DND-41 (cell line): ENCODE measurements at places on chromosomes 7 and 10.

DNA sequence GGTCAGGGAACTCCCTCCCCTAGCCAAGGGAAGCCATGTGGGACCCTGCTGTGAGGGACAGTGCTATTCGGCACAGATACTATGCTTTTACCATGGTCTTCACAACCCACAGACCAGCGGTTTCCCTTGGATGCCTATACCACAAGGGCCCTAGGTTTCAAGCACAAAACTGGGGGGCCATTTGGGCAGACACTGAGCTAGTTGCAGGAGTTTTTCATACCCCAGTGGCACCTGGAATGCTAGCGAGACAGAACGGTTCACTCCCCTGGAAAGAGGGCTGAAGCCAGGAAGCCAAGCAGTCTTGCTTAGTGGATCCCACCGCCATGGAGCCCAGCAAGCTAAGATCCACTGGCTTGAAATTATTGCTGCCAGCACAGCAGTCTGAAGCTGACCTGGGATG, 156.8 kb downstream of the THSD7A start:
- DNase-seq, result no peak

DNA sequence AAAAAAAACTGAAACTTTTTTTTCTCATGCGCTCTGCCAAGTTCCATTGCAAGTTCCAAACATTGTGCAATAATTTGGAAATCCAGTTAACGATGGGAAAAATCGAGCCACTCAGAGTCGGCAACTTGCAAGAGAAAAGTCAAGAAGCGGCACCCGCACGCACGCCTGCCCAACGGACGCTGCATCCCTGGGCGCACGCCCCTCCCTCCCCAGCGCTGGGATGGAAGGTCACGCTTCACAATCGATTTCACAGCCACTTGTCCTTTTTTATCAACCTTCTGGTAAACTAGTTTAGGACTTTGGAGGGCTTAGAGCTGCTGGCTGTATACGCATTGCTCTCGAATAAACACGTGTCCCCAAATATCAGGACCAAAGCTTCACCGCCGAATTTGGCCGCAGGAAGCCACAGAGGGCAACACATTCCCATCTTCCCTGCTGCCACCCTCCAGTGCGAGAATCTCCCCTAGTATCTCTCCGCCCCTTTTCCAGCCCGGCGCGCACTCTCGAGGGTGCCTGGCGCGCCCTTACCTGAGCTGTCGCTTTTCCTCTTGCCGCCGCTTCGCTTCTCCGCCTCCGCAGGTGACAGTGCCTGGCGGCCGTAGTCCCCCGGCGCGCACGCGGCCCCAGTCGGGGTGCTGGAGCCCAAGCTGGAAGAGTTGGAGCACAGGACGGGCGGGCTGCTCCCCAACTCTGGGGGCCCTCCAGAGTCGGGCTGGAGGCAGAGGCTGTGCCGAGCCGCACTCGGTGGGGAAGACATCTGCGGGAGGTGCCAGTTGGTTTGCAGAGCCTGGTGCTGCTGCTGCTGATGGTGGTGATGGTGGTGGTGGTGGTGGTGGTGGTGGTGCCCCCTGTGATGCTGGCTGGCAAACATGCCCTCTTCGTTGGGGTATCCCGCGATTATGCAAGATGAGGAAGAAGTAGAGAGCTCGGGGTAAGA, 857 bp downstream of the MEOX2 start:
- no peak for DNase-seq

- DNase-seq, result no peak
Observed at GRCh38 chr10:28139138-28139537, 140.3 kb upstream of the ODAD2 start.

DNA sequence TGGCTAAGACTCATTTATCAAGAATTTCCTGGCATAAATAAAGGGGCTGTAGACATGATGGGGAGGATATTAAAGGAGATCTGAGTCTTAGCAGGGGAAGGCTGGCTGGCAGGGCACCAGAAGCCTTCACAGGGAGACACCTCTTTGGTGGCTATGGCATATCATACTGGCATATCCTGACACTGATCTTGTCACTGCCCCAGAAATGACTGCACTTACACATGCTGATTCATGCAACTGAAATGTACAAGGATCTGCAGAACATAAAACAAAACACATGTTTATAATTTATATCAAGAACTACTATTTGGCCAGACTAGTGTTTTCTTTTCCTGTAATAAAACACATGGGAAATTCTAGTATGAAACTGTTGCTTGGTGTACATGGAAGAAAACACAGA, 5.5 kb upstream of the LIPN start:
- DNase-seq, result no peak

DNA sequence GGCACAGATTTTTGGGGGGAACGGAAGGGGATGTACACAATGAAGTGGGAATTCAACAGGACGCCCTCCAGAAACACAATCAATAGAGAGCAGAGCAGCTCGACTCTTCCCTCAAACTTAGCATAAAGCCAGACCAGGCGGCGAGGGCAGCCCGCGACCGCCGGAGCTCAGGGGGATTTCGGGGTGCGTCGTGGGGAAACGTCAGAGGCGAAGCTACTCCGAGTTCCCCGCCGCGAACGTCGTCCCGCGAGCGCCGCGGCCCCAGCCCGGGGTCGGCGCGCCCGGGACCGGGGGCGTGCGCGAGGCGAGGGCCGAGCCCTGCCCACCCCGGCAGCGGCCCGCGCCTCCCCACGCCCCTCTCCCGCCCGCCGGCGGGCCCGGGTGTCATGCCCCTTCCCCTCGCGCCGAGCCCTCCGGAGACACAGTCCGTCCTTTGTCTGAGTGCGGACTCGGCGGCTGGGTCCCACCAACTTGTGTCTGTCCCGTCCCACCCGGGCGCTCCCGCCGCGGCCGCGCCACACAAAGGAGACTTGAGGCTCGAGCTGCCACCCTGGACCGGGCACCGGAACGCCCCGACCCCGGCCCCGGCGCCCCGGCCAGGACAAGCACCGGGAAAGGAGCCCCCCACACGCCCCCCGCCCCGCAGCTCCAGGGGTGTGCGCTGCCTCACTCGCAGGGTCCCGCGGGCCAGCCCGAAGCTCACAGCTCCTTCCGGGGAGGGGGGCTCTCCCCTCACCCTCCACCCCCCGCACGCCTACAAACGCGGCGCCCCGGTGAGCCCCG, 634 bp downstream of the EZH2 start:
- DNase-seq, result peak; percentile 55

- no peak for DNase-seq
Observed at GRCh38 chr7:158190756-158191155, 396.9 kb downstream of the PTPRN2 start.

- no peak for DNase-seq
Observed at GRCh38 chr10:126021833-126022500, 125.6 kb downstream of the FANK1 start.

- DNase-seq, result peak; percentile 65
Observed at GRCh38 chr7:142303650-142304049, 45.8 kb upstream of the PRSS58 start.

DNA sequence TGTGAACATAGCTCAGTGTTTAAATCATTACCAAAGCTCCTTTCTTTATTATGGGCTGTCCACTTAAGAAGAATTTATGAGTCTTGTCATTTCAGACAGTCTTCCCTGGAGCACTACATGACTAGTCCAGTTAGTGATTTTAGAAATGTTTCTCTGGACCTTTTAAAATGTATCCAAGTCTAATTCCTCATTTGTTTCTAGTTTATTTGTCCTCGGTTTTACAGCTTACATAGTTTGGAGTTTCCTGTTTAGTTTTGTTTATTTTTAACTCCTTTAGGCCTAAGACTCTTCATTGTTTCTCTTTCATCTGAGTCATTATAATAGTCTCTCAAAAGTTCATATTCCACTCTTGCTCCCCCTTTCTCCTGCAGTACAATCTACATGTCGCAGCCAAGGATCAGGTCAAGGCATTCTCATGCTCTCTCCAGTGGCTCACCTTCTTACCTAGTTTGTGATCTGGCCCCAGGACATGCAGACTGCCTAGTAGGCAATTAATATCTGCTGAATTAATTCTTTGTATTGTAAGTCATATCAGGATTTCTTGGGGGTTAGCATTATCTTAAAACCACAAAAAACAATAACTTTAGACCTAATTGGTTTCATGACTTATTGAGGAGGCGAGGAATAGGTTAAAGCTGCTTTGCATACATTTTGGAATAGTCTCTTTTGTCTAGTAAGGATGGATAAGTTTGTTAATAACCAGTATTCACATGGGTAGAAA, 93.8 kb downstream of the MAPK8 start:
- DNase-seq, result no peak

DNA sequence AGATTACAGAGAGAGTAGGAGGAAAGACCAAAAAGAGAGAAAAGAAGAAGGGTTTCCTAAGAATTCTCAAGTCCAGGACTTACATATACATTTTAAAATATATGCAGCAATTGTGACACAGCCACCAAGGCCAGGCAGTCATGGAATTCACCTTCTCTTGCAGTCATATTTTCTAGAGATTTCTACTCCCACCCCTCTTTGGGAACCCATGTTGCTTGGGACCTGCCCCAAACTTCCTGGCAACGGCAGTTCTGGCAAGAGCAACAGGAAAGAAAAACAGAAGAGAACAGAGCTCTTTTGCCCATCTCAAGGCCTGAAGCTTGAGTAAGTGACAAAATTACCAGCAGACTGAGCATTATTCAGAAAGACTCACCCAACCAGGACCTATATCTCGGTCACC, 128.3 kb upstream of the ASAH2 start:
- DNase-seq, result no peak
